ENCODE measurements at places on chromosomes 3 and 15.

- DNase-seq = no peak
Observed at GRCh38 chr3:112644453-112644852, 3.5 kb upstream of the CCDC80 start.

DNA sequence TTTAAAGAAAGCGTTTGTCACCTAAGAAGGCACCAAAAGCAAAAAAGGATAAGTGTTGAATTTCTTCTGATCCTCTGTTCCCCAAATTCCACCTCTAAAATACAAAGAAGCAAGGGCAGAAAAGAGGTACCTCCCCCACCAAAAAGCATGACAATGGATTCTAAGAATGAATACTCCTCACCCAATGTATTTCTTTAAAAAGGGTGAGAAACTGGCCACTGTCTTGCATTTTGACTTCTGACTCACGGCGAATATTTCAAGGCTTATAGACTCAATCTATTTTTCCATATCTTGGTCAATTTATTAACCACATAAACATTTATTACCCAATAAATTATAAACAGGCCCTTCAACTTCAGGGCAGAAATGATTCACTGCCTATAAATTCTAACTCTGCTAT, 131.1 kb downstream of the NR1I2 start:
- DNase-seq = no peak

DNA sequence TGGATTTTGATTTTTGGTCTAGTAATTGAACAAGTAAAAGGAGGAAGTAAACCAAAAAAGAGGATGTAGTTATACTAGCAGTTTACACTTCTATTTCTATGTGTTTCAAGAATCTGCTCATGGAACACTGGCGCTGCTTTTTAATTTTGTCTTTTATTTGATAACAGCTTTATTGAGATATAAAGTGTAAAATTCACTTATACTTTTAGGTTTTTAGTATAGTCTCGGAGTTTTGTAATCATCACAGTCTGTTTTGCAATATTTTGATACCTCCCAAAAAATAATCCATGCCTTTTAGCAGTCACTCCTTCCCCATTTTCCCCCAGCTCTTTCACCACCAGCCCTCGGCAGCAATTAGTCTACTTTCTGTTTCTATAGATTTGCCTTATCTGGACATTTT, 18.0 kb downstream of the UBE2E2 start:
- DNase-seq = no peak

- DNase-seq = no peak
Observed at GRCh38 chr15:45612790-45613415, 21.9 kb upstream of the SQOR start.

DNA sequence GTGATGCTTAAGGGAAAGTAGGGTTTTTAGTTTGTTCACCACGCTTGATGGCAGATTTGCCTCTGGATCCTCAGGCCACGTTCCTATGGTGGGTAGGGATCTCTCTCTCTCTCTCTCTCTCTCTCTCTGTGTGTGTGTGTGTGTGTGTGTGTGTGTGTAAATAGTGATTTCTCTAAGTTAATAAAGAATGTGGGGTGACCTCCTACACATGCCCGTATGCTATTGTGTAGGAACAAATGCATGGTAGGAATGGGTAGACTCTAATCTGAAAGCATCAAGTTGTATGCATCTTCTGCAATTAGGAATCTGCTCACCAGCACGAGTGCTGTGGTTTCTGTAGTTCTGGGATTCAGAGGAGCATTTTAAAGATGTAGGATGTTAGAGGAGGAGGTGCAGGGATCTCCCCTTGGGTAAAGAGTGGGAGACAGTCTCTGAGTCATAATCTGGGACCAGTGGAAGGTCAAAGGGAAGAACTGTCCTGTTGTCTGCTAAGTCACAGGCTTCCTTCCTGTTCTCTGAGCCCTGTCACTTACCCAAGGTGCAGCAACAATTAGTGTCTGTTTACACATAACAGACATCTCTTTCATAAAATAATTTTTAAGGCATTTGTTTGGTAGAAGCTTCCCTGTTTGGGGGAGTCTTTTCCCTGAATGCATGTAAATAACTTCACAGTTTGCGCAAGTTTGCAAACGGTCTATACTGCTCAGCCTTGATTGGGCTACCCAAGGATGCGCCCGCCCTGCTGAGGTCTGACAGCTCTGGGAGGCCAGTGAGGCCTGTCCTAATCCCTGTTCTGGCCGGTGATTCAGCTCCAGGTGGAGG, 139.8 kb downstream of the IGF1R start:
- no peak for DNase-seq

DNA sequence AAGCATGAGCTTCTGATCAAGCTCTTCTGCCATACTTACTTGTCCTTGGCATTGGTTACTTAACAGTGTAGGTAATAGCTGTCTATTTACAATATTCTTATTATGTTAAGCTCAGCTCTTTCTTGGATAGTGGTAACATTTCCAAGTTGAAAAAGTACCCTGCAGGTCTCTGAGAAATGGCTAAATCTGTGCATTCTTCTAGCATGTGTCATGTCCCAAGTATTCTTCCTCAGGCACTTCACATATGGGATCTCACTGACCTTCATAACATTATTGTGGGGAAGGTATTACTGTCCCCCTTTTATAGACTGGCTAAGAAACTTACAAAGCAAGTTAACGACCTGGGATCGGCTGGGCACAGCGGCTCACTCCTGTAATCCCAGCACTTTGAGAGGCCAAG, 236.1 kb downstream of the RORA start:
- no peak for DNase-seq

DNA sequence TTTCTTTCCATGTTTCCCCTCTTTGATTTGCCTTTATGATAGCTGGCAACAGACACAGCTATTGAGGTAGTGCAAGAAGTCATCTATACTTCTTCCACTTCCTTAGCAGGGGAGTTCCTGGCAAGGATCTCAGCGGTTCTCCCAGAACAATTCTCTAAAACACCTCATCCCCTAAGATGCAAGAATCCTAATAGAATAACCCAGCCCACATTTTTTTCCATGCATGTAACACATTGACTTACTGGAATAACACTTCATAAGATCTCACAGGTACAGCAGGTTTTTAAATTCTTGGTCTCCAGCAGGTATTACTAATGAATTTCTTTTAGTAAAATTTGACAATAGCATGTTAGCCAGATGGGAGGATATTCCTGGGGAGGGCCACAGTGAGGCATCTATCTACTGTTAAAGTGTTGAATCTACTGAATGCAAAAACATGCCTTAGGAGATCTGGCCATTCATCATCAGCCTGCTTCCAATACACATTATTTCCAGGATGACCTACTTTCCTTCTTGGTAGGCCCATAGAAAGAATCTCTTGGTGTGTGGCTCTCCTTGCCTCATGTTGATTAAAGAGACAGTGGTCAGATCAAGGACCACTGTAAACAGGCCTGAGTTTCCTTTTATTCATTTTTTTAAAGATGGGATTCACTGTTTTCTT, 78.5 kb downstream of the RAD18 start:
- DNase-seq = no peak

GRCh38 chr3:165206454-165207266, 10.5 kb upstream of the SLITRK3 start:
- peak; percentile 31 for DNase-seq

DNA sequence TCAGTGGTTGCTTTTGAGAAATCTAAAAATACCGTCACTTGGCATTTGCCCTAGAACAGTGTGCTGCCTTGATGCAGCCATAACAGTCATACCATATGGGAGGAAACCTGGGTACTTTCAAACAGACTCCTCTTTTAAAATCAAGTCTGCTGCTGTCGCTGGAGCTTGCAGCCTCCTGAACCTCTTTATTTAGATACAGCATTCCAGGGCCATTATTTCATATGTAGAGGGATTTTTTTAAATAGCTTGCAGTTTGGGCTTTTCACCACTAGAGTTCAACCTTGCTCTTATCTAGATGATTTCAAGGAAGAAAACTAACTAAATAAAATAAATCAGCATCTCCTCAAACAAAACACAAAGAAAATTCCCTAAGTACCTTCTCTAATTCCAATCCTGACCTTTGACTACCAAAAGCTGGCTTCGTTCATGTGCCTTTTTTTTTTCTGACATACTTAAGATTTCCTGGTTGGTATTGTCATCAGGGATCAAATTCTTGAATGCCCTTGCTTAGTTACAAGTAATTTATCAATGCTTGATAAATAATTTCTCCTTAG, 111.6 kb downstream of the KBTBD8 start:
- DNase-seq = no peak

DNA sequence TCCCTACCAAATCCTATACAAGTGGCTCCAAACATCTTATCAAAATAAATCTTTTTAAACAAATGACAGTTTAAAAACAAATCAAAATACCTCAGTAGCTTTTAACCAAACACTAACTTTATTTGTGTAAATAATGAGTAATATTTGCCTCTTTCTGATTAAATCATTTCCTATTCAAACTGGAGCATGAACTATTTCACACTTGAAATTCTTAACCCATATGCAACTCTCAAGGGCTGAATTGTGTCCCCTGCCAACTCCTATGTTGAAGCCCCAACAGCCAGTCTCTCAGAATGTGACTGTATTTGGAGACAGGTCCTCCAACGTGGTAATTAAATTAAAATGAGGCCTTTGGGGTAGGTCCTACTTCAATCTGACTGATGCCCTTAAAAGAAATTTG, 55.9 kb upstream of the MCTP2 start:
- DNase-seq = no peak

DNA sequence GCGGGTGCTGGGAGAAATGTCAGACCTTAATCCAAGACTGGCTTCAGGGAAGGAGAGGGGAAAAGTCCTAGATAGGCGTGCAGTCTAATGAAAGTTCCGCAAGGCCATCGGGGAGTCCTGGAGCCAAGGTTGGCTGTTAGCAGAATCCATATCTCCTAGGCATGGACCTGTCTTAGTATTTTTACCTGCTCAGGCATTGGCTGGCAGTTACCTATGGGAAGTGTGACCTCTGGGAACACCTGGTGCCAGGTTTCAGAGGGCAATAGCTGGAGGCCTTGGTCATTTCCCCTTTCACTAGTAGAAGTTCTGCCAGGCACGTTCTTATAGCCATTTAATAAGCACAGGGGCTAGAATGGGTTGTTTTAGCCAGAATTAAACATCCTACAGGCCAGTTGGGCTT, 330.8 kb upstream of the SEMA6D start:
- DNase-seq = no peak

DNA sequence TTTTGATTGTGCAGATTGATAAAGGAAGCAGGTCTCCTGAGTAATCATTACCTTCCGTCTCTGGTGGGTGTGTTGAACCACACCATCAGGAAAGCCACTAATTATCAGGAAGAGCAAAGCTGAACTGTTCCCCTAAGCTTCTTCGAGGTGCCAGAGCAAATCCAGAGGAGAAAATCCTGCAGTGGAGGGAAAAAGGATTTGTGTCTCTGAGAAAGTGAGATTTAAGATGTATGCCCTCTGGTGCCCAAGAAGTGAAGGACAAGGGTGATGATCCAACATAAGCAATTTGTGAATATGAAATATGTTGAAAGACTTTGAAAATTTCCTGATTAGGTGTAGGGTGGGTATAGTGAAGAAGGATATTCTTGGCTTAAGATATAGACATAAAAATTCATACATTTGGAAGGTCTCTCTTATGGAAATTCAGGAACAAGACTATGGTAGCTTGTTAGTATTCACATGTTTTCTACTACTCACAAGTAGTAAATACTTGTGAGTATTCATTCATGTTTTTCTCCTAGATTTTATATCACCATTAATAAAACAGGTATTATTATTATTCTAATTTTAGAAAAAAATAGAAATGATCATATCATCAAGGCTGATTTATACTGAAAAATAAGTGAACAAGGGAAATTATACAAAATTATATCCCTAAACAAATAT, 34.8 kb downstream of the COMMD2 start:
- DNase-seq = peak; percentile 5

- no peak for DNase-seq
Observed at GRCh38 chr3:3927965-3928364, 128.7 kb downstream of the LRRN1 start.

GRCh38 chr3:176994891-176995781, 202.1 kb downstream of the TBL1XR1 start:
- DNase-seq = no peak

- DNase-seq = no peak
Observed at GRCh38 chr15:100120111-100120510, 221.7 kb downstream of the ADAMTS17 start.

All from NCI-H1930 (cell line).